ENCODE measurements at places on chromosomes 11 and 22.

DNA sequence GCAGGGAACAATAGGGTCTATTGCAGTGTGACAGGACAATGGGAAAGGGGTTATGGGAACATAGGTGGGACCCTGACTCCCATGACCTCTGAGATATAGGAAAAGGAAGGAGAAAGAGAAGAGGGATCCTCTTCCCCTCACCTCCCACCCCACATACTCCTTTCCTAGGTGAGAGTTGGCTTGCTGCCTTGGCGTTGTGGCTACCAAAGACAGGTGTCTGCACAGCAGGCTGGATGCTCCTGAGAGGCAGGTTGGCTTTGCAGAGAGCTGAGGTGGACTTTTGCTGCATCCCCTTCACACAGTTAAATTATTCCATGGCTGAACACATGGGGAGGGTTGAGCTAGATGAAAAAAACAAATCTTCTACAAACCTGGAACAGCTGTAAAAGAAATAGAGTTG lies 80.7 kb downstream of the SYT9 start:
- no peak for DNase-seq

DNA sequence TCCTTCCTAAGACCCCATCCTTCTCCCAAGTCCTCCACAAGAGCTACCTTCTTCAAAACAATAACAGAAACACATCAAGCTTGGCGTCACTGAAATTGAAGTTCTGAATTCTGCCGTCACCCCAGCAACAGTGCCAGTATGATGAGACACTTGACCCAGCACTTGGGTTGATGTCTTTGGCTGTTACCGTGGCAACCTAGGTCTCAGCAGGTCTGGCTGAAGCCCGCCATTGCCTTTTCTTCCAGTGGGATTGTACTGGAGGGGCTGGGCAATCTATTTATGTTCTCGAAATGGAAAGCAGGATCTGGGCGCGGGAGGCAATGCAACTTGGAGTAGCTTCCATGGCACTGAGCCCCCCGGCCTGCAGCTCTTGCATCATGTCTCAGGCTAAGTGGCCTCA lies 23.8 kb downstream of the NPTXR start:
- no peak for DNase-seq

- no peak for DNase-seq
Observed at GRCh38 chr11:107563702-107564101, 1.8 kb downstream of the ALKBH8 start.

- no peak for DNase-seq
Observed at GRCh38 chr11:6962141-6962540, 35.9 kb downstream of the ZNF215 start.

DNA sequence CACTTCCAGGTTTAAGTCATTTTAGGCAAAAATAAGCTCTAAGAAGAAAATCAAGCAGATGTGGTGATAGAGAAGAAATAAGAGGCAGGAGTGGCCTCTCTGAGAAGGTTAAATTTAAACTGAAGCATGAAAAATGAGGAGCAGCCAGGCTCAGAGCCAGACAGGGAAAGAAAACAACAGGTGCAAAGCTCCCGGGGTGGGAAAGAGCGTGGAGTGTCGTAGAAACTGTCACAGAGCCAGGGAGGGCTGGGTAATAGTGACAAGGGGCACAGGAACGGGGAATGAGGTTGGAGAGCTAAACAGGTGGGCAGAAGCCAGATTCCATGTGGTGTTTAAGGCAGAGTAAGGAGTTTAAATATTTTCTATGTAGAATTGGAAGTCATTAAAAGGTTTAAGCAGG lies 132.1 kb upstream of the BLID start:
- no peak for DNase-seq

- no peak for DNase-seq
Observed at GRCh38 chr11:9905960-9906791, 242.3 kb downstream of the SWAP70 start.

- DNase-seq, result no peak
Observed at GRCh38 chr11:74085542-74085892, 76.6 kb upstream of the UCP3 start.

GRCh38 chr22:37545703-37546436 lies 14.4 kb upstream of the CDC42EP1 start:
- DNase-seq, result no peak

- no peak for DNase-seq
Observed at GRCh38 chr22:37258005-37258752, 14.1 kb upstream of the RAC2 start.

- DNase-seq, result no peak
Observed at GRCh38 chr11:19330416-19330815, 89.7 kb upstream of the E2F8 start.

GRCh38 chr11:60360621-60361020 lies 17.7 kb upstream of the MS4A7 start:
- DNase-seq, result no peak

GRCh38 chr11:17528906-17529843 lies 15.0 kb downstream of the USH1C start:
- no peak for DNase-seq

GRCh38 chr11:4019891-4020290 lies 74.7 kb upstream of the RRM1 start:
- no peak for DNase-seq

GRCh38 chr11:104098555-104098954 lies 62.1 kb downstream of the DDI1 start:
- DNase-seq, result no peak

GRCh38 chr22:23037429-23038333 lies 32.6 kb upstream of the GNAZ start:
- no peak for DNase-seq

DNA sequence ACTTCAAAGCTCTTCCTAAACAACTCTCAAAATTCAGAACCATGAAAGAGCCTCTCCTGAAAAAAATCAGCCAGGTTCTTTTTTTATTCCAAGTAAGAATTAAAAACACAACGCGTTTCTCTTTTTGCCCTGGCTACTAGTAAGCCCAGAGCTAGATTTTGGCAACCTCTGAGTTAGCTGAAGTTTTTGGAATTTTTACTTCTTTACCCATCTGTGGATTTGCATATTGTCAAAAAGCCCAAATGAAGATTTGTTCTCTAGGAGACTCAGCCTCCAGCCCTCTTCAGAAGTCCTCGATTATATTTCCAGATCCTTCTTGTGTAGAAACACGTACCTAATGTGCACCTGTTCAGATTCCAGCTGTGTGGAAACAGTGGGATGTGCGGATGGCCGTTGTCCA lies 517.9 kb downstream of the TBC1D22A start:
- no peak for DNase-seq

DNA sequence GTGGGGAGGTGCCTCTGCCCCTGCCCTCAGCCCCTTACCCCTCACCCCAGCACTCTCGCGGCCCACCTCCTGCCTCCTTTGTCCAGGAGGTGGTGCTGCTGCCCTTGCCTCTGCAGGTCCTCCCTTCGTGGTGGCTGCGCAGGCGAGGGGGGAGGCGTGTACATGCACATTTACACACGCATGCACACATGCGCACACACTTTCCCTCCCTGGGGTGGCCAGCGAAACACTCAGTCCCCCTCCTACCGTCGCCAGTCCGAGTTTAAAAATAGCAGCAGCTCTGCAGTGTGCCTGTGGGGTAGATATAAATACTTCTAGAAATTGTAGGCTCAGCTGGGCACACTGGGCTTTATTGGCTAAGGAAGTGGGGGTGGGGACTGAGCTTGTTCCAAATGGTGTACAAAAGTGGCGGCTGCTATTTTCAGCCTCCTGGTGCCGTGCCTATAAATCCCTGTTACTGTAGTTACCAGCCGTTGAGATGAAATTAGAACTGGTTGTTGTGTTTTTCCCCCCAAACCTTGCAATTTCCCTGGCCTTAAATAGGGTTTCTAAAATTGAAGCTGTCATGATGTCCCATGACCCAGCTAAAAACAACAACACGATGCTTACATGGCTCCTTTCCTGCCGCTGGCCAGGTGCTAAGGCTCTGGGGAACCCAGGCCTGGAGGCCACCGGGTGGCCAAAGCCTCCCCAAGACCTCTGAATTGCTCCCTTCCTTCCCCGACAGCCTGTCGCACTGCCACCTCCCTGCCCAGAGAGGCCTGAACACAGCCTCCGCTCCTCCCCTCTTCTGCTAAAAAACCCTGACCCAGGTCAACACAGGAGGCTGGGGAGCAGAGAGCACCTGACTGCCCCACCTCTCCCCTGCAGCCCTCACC lies 12.4 kb downstream of the PICK1 start:
- no peak for DNase-seq

DNA sequence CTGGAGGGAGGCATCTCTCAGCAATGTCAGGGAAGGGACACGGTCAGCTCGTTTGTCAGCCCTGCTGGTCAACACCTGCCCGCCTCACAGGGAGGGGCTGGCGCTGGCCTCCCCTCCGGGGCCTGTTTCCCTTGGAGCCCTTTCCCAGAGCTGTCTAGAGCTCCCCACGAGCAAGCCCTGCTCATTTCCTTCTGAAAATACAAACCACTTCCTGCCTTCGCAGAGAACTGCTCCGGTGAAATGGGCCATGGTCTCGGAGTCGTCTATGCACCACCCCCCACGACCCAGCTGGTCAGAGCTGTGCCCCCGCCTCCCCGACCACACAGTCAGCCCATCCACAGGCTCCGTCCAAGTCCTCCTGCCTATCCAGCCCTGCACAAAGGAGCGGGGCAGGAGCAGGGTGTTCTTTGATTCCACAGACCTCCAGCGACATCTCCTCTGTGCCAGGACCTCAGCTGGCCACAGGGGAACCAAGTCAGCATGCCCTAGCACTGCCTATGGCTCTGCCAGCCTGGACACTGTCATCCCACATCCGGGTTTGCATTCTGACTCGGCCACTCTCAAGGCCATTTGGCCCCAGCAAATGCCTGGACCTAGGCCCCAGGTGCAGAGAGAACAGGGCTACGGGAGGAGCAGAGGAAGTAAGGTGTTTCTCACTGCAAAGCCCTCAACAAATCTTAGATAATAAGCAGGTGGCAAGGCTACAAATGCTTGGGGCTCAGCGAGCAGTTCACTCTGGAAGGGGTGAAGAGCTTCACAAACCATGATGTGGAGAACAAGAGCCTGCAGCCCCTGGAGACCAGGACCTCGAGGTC lies 82.1 kb upstream of the WNT11 start:
- no peak for DNase-seq

GRCh38 chr11:47541070-47541469 lies 11.9 kb downstream of the CELF1 start:
- DNase-seq, result no peak

DNA sequence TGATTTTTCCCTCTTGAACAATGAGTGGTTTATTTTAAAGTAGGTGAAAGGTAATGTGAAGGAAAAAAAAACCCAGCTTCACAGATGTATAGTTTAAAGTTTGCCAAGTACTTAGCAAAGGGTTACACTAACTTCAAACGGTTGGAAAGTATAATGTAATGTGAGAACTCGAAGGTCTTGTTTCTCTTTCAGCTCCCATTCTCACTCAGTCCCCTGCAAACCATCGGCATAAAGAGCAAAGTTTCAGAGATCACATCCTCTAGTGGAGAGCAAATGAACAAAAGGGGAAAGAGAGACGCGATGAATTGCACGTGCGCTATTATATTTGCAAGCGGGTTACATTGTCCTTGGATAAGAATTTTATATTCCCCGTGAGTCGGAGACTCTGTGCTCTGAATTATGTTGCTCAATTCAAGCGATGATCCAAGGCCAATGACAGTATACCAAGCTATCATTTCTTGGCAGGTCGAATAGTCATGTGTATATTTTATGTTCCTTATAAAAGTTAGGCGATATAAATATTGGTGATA lies 37.6 kb upstream of the BIRC3 start:
- no peak for DNase-seq

DNA sequence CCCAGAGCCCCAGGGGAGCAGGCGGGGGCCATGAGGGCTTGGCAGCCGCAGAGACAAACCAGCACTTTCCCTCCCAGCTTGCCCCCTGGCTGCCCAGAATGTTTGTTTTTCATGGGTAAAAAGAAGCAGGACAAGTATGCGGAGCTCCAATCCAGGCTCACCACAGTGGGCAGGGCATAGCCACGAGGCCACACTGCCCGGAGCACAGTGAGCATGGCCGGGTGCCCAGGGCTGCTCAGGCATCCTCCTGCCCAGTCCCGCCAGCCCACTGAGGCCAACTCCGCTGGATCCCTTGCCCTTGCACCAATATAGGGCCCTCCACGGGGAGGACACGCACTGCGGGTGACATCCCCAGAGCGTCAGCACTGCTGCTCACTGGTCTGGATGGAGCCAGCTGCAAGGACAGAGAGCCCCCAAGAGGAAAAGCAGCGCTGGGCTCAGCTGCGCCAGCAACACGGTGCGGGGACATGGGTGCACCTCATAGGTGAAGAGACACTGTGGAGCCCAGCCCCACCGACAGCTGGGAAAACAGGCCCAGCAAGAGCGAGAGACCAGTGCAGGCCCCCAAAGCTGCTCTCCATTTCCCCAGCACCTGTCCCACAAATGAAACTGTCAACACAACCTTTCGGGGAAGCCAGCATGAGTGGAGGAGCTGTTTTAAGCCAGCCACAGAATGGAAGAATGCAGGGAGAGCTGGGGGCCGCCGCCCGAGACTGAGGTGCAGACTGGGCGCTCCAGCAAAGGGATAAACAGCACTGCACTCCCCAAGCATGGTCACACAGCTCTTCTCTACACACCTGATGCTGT lies 24.8 kb downstream of the ARVCF start:
- no peak for DNase-seq

- DNase-seq, result no peak
Observed at GRCh38 chr11:77668760-77669159, 31.2 kb upstream of the CLNS1A start.

DNA sequence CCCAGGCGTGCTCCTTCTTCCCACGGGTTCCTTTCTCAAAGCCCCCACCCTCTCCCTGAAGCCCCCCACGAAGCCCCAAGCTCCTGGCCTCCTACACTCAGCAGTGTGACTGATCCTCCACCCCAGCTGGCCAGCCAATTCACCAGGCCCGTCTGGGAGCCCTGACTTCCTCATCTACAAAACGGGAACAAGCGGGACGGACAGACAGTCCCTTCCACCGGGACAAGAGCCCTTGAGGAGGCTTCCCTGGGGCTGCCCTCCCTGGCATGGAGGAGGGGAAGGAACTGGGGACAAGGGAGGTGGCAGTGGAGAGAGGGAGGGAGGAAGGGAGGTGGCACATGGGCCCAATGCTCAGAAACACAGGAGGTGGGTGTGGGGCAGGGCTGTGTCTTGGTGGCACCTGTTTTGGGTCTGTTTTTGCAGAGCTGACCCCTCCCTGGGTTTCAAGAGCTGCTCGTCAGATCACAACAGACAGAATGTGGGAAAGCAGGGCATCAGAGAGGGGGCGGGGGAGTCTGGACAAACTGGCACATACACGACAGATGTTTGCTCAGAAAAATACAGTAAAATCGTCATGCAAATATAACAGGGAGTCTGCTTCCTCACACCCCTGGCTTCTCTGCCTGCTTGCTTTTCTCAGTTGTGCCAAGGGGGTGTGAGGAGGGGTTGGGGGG lies 56.8 kb downstream of the ELFN2 start:
- DNase-seq, result no peak

DNA sequence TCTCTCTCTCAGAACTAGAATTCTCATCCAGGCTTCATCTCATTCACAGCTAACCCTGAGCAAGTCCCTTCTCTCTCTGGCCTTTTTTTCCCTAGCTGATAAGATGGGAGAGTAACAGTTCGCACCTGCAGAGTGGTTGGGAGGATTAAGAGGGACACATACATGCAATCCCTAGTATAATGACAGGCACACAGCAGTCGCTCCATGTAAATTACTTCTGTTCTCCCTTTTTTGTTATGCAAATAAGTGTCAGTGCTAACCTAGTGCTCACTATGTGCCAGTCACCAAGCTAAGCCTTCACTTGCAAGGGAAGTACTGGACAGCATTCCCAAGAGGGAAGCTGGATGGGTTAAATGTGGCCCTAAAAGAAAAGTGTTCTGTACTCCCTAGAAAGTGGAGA lies 63.4 kb downstream of the TENM4 start:
- no peak for DNase-seq

GRCh38 chr22:41902932-41903421 lies 11.9 kb downstream of the SHISA8 start:
- no peak for DNase-seq

- DNase-seq, result no peak
Observed at GRCh38 chr11:76691655-76692054, 21.1 kb upstream of the LRRC32 start.

GRCh38 chr11:57406337-57406904 lies 16.0 kb upstream of the PRG2 start:
- DNase-seq, result no peak
